ENCODE measurements at places on chromosomes 5 and 9.

DNA sequence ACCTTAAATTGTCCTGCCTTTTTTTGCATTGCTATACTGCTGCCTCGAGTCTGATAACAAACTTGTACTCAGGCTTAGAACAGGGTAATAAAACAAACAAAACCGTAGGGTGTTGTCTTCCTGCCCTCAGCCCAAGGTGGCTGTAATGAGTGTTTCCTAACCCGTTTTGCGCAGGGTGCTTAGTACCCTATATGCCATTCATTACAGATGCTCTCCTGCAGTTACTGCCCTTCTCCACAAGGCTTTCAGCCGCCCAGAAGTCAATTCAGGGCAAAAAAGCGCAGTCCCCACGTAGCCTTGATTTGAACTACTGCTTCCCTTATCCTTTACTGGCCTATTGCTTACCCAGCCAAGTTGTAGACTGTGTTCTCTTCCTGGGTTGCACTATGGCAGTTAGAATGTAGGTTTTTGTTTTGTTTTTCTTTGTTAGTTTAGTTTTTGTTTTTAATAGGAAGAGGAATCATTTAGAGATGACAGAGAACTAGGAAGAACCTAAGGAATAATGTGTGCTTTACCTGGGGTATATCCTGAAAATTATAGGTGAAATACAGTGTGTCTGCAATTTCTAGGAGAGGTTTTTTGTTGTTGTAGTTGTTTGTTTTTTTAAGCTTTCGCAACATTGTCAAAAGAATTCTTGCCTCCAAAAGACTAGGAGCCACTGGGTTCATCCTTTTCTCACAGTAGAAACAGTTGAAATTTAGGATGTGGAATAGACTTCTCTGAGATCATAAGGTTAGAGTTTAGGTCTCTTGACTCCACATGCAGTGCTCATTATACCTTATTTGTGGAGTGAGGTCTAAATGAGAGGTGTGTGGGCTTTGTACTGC, 1.3 kb downstream of the HMGXB3 start:
- peak; percentile 81 for DNase-seq

DNA sequence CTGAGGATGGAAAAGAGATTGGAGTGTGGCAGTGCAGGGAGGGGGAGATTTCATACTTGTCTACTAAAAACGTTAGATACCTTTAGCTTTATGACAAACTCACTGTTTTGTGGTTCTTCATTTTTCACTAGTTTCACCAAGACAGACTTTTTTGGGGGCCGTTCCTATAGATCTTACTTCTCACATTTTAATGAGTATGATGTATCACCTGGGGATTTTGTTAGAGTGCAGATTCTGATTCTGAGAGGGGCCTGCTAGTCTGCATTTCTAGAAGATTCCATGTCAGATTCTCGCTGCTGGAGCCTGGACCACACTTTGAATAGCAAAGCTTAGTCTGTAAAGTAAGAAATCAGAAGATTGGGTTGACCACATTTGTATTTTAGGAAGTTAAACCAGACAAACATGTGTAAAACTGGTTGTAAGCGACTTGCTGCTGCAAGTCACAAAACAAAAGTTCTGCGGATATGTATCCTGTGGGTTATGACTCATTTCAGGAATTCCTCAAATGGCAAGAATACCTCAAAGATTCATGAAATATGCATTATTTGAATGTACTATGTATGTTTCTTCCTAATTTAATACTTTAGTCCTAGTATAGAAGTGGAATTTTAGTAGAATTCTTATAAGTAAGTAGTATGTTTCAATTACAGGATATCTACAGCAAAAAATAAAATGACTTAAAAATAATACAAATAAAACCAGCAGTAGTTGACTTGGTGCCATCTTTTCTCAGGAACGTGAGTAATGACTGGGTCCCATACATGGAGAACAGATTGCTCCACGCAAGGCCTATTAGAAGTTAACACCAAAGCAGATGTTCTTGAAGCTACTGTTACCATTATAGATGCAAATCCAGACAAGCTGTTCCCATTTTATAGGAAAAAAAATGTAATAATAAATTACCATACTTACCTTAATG, 27.8 kb downstream of the NFIL3 start:
- DNase-seq: peak; percentile 94

GRCh38 chr9:36835271-36835996, 198.6 kb downstream of the PAX5 start:
- no peak for DNase-seq

GRCh38 chr9:69542058-69542457, 130.1 kb downstream of the APBA1 start:
- DNase-seq: no peak

GRCh38 chr5:74337984-74338310, 302.6 kb downstream of the ENC1 start:
- DNase-seq: no peak

- DNase-seq: no peak
These were observed 157.1 kb downstream of the ARRDC3 start for GRCh38 chr5:91225848-91226686.

GRCh38 chr9:27528886-27529315, 713 bp downstream of the MOB3B start:
- no peak for DNase-seq

GRCh38 chr5:55600086-55600485, 65.3 kb upstream of the PLPP1 start:
- DNase-seq: no peak

- DNase-seq: no peak
These were observed 67.4 kb downstream of the LIX1 start for GRCh38 chr5:97074859-97075489.

- DNase-seq: peak; percentile 65
These were observed 162.7 kb downstream of the SYK start for GRCh38 chr9:90964101-90965020.

GRCh38 chr9:35689542-35690293, at the start of gene TPM2:
TSS of gene TPM2 (minus strand) at chr9:35689925. CDS start at chr9:35689817, 108 bp downstream.
- DNase-seq: peak; percentile 93

DNA sequence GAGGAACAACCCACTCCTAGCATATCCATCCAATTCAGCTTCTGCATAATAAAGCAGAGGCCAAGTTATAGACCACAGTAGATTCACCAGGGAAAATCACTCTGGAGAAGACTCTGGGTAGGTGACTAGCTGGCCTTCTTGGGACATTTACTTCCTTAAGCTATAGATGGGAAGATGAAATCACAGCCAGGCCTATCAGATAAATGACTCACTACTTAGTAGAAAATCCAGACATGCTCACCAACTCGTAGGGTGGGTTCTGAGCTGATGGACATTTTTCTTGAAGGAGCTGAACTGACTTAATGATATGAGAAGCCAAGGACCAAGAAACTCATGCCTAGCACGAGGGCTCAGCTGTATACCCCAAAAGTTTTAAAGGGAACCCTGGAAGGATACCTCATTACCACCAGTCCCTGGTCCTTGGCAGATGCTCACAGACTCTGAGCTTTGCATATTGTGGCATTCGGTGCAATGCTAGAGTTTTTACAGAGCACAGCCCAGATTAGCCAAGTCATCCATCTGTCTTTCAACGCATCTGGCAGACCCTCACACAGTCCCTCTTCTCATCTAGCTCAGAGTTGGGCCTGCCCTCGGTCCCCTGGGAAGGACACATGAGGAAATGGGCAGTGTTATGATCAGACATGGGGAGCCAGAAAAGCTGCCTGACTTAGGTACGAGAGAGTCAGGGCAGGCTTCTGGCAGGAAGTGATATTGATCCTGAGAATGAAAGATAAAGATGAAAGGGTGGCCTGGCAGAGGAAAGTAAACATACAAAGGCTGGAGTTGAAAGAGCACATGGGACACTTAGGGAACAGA, 15.0 kb downstream of the ACSL6 start:
- DNase-seq: no peak

- DNase-seq: peak; percentile 21
These were observed 204.5 kb downstream of the DENND1A start for GRCh38 chr9:123725389-123725788.
